GM04504 (cell line): ENCODE measurements at places on chromosomes 11 and 22.

DNA sequence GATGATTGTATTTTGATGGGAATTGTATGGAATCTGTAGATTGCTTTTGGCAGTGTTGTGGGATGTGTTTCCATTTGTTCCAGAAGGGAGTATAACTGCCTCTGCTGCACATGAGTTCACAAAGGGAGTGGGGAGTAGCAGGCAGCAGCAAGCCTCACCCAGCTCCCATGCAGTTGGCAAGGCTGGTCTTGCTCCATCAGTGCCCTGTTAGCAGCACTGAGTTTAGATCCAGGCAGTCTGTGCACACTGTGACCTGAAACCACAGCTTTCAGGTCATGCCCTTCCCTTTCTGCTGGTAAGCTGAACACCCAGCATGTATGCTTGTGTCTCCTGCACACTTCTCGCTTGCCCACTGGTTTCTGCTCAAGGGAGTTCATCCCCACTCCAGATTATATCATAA is 3.7 kb upstream of the NUCB2 start:
- DNase-seq, result no peak

GRCh38 chr22:23969071-23969470 is 2.4 kb downstream of the DDTL start:
- DNase-seq, result no peak

DNA sequence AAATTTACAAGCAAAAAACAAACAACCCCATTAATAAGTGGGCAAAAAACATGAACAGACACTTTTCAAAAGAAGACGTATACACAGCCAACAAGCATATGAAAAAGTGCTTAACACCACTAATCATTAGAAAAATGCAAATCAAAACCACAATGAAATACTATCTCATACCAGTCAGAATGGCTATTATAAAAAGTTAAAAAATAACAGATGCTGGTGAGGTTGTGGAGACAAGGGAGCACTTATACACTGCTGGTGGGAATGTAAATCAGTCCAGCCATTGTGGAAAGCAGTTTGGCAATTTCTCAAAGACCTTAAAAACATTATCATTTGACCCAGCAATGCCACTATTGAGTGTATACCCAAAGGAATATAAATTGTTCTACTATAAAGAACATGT is 72.3 kb downstream of the BBOX1 start:
- no peak for DNase-seq

GRCh38 chr11:82092904-82093303 is 640.8 kb downstream of the FAM181B start:
- no peak for DNase-seq

- DNase-seq, result no peak
Measured at GRCh38 chr22:50119768-50120251, 30.0 kb downstream of the MOV10L1 start.

GRCh38 chr11:2741377-2742131 is 41.8 kb upstream of the KCNQ1OT1 start:
- DNase-seq, result peak; percentile 27

GRCh38 chr22:43437871-43438475 is 26.2 kb downstream of the MPPED1 start:
- no peak for DNase-seq

- no peak for DNase-seq
Measured at GRCh38 chr11:15602785-15603567, 488.3 kb downstream of the INSC start.

GRCh38 chr11:122808478-122808869 is 29.8 kb upstream of the CRTAM start:
- no peak for DNase-seq

DNA sequence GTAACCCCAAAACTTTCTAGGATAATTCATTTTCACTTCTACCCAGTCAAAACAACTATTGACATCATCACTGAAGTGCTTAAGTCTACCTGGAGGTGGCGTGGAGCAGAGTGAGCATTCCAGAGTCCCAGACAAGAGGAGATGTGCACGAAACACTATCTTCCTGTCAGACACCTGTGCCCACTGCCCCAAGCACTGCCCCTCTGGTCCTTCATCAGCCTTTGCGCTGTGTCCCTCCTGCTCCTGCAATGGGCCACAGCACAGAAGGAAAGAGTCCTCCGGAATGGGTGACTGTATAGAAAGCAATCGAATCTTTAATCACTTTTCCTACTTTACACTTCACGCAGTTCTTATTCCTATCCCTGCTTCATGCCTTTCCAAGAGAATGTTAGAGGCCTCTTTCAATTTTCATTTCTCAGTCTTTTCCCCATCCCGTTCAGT is 512 bp upstream of the GRIA4 start:
- DNase-seq, result no peak

DNA sequence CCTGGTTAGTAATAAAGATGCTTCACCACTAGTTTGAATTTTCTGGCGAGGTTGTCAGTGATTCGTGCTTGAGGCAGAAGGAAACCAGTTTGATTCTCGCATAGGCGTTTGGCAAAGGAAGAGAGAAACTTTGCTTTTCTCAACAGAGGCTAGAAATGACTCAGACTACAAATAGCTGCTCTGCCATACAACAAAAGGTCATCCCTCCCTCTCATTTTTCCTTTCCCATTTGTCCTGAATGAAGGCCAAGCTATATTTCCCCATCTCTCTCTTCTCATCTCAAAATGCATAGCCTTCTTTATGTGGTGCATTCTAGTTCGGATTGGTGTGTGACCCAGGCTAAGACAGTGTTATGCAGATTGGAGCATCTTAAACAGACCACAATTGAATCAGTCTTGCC is 741.4 kb downstream of the NTM start:
- peak; percentile 69 for DNase-seq

- DNase-seq, result no peak
Measured at GRCh38 chr11:16880184-16880801, 133.9 kb downstream of the PLEKHA7 start.

GRCh38 chr22:37916311-37916710 is 10.2 kb downstream of the MICALL1 start:
- DNase-seq, result no peak

GRCh38 chr11:96065379-96065778 is 141.5 kb upstream of the MTMR2 start:
- no peak for DNase-seq

GRCh38 chr11:7982582-7983119 is 4.5 kb upstream of the EIF3F start:
- no peak for DNase-seq

DNA sequence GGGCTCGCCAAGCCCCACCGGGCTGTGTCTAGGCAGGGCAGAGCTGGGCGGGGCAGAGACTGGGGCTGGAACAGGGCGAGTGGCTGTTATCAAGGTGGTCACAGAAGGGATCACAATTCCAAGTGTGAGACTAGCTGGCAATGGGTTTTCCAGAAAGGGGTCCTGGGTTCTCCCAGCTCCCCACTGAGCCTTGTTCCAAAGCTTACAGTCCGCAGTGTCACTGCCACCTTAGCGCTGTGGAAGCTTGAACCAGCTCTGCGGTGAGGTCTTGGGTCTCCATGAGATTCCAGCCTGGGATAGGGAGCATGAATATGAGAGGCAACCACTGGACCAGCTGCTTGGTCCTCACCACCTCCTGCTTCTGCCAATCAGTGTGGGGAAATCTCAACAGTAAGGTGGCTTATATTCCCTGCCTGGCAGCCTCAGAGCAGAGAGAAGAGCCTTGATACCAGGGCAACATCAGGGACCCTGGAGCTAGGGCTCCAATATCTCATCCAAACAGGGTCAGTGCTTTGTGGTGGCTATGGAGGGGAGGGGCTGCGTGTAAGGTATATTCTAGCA is 831 bp downstream of the CD44 start:
- DNase-seq, result no peak
